C1 segment of cervical spinal cord (tissue), 14 donors: ENCODE measurements at places on chromosomes 4 and X.

- no peak for DNase-seq
These were observed 145.7 kb downstream of the RAPGEF2 start for GRCh38 chr4:159248384-159249178.

DNA sequence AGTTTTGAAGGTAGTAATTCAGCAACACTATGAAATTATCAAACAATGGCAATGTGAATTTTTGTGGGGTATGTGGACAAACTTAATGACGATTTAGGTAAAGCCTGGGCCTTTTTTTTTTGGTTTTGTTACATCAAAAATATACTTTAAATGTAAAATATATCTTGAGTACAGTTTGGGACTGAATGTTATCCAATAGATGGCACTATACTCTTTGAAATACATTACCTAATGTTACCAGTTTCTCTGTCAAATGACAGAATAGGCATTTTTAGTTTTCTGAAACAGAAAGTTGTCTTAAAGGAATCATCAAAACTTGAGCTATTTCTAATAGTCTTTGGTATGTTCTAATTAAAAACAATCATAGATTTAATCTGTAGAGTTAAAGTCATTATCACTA lies 1651.9 kb downstream of the C4orf33 start:
- no peak for DNase-seq

GRCh38 chr4:186755550-186756519 lies 32.2 kb upstream of the FAT1 start:
- no peak for DNase-seq

DNA sequence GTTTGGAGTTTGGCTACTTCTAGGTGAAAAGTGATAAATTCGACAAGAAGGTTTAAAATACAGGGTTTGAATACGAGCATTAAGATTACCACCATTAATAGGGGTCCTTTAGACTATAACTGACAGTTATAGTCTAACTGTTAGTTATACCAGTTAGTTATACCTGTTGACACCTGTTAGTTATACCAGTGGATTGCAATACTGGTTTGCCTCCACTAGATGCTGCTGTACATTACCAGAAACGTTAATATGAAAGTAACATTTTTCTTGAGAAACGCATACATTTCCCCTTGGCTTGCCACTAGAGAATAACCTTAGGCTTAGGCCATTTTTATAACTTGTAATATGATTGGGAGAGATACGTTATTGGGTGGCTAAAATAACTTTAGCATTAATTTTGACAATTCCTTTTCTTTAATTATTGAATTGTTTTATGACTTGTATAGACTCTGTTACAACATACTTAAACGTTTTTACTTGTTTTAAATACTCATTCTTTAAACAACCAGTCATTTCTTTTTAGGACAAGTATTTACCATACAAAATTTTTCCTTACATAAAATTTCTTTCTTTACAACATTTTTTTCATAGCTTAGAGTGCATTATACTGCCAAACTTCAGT lies 911.2 kb downstream of the FSTL5 start:
- DNase-seq = no peak

DNA sequence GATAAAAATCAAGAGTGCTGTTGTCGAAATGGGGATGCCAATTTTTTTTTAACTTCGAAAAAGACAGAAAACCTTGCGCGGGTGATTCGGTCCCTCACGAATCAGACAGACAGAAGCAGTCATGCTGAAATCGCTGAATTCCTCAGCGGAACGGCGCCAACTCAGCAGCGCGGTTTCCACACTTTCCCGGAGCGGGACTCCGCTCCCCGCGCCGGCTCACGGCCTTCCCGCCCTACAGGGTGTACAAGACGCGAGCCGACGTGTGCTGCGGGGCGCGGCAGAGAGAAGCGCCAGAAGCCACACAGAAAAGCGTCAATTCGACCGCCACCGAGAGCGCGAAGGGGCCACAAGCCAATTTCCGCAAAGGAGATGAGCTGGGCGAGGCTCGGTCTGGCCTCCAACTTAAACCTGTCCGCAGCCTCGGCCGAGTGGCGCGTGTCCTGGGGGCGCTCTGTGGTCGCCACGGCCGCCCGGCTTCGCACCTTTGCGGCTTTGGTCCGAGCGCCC lies 1.3 kb downstream of the NEXMIF start:
- no peak for DNase-seq

DNA sequence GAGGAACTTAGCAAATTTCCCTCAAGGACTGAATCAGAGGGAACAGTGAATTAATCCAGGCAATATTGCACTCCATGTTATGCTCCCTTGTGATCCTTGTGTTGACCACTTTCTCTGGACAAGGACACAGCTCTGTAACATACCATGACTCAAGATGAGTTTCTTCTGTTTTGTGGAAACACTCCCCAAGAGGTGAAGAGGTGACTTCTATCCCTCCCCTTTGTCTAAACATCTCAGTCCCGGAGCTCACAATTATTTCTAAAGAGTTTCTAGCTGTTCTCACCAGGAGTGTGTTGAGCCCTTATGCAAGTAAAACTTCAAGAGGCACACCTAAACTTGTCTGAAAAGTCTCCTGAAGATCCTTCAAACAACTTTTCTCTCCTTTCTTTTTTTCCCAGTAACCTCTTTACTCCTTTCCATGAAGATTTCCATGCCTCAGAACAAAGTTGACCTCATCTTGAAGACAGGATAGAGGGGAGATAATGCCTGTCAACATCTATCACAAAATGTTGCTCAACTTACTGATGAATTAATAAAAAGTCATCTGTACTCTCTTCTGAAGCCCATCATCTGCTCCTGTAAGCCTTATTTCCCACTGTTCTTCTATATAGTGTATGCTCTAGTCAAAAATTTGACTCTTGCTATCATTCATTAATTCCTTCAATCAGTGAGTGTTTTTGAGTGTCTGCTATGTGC lies 429.1 kb downstream of the SPRY1 start:
- no peak for DNase-seq

DNA sequence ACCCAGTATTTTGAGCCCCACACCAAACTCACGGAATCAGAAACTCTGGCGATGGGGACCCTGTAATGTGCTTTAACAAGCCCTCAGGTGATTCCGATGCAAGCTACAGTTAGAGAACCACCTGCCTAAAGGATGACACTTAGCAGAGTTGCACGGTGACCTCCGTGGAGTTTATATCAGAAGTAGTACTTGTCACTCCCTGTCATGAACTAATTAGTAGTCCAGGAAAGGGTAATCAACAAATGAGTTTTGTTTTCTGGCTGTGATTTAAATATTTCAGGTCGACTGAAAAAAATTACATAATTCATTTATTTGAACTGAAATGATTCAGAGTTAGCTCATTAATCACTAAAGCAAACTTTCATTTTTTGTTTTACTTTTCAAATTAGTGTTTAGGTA lies 56.4 kb downstream of the TMA16 start:
- DNase-seq = no peak

GRCh38 chr4:41656106-41656505 lies 92.4 kb downstream of the PHOX2B start:
- no peak for DNase-seq

- DNase-seq = no peak
These were observed 31.8 kb upstream of the C4orf50 start for GRCh38 chr4:6049985-6050384.

DNA sequence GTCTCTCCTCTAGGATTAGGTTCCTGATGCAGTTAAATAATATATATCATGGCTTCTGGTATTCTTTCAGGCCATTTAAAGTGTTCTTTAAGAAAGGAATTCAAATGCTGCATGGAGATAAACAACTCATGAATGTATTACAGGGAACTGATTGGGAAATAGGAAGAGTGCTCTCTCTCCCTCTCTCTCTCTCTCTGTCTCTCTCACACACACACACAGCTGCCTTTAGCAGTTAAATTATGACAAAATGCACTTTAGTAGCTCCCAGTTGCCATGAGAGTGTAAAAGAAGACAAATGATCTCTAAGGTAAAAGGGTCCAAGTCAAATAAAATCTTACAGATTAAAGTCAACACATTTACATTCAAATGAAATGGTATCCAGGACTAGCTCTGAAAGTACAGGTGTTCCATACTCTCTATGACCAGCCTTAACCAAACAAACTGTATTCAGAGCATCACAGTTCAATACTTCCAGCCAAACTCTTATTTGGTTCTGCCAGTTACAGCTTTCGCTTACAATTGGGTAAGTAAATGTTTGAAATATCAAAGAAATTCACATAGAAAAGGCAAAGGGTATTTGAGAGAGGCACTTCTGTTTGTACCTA lies 94.7 kb upstream of the CXXC4 start:
- DNase-seq = no peak

DNA sequence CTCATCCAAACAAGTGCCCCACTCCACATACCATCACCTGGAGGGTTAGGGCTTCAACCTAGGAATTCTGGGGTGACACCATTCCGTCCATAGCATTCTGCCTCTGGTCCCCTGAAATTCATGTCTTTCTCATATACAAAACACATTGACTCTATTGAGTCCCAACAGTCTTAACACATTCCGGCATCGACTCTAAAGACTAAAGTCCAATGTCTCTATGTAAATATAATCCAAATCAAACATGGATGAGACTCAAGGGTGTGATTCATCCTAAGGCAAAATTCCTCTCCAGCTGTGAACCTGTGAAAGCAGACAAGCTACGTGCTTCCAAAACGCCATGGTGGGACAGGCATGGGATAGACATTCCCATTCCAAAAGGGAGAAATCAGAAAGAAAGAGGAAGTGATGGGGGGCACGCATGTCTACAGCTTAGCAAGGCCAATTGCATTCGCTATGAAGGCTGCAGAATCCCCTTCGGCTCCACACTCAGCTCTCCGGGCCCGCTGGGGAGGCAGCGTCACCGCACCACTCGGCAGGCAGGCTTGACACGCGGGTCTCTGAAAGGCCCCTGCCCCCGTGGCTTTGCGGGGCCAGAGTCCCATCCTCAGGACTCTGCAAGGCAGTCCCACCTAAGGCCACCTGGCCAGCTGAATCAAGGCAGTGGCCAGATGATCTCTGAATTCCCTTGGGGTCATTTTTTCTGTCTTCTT lies 53.2 kb downstream of the ADRA2C start:
- DNase-seq = no peak

DNA sequence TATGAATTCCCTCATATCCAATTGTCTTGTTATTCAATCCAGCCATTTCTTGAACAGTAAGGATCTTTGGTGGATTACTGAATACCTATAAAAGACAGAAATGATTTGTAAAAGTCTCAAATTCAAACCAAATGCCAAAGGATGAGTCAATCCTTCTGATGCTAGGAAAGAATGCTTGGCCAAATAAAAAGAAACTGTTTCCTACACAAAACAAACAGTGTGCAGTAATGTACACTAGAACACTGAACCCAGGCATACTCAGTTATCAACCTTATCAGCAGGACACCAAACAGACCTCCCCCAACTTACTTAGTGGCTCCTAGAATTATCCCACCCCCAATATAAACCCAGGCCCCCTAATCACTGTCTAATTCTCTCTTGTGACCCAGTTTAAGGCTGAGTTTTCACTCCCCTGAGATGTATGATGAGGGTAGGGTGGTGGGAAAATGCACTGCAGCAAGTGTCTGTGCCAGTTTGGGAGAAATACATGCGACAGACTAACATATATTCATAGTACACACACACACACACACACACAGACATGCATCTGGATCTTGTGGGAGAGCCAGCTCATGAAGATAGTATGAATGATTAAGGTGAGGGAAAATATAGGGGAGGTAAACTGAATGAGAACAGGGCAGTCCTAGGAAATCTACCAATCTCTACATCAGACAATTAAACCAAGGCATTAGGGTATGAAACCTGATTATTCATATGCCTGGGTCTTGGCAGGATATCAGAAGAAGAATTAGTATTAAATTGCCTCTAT lies 35.0 kb downstream of the CLDN2 start:
- DNase-seq = no peak

GRCh38 chrX:25544641-25545040 lies 528.9 kb upstream of the ARX start:
- no peak for DNase-seq

DNA sequence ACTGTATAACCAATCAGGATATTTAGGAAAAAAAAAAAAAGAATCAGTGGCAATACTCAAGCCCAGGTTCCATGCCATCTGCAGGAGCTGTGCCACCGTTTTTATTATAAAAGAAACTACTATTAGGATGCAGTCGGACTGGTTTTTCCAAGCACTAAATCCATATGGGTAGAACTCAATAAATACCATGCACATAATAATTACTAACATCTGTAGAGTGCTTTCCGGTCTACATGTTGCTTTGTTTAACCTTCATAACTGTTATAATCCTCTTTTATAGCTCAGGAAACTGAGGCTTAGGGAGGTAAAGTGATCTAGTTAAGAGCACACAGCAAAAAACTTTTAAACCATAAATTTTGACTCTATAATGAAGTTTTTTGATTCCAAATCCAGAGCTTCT lies 24.0 kb downstream of the ARSJ start:
- no peak for DNase-seq

DNA sequence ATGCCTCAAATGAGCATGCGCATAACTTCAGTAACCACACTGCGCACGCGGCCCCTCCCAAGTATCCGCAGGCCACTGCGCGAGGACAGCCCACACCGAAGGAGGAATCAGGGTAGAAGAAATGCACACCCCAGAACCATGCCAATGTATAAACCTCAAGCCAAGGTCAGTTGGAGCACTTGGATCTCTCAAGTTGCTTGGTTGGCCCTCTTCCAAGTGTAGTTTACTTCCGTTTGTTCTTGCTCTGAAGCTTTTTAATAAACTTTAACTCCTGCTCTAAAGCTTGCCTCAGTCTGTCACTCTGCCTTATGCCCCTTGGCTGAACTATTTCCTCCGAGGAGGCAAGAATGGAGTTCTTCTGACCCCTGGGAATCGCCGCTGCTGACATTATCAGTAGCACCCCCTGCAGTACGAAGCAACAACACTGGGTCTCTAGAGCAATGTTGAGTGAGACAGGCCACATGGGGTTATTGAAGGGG lies 22.0 kb upstream of the SPINK2 start:
- DNase-seq = no peak

- no peak for DNase-seq
These were observed 37.5 kb downstream of the ANXA3 start for GRCh38 chr4:78588894-78589545.

- DNase-seq = no peak
These were observed 106.2 kb downstream of the SYTL5 start for GRCh38 chrX:38112566-38112965.

- DNase-seq = no peak
These were observed 10.2 kb downstream of the DCUN1D4 start for GRCh38 chr4:51853027-51853682.

DNA sequence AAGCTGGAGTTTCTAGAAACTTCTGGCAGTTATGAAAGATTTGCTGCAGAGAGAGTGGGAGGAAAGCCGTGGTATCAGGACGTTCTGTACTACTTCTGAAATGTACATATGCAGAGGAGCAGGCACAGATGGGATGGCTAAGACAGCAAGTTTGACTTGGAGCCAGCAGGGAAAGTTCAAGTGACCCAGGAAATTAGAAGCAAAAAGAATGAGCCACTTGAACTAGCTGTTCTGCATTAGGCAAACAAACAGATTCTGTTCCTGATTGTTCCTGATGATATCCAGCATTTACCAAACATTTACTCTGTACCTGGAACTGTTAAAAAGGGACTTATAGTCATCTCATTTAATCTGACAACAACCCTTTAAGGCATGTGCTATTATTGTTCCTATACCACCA lies 41.4 kb upstream of the CXCL13 start:
- no peak for DNase-seq

GRCh38 chrX:129262912-129263311 lies 260.4 kb downstream of the SMARCA1 start:
- no peak for DNase-seq
